Esophagus muscularis mucosa (tissue), 4 donors: ENCODE measurements at places on chromosomes 7 and 10.

- no peak overlapping the region for H3K4me3 ChIP-seq
- H3K27ac ChIP-seq, result no peak overlapping the region
- H3K4me1 ChIP-seq, result peaks cover 9% of the 10 kb centered on the region
- H3K27me3 ChIP-seq, result no peaks in the 10 kb centered on the region
- no peaks in the 10 kb centered on the region for H3K36me3 ChIP-seq
These were observed 149.8 kb upstream of the WNT16 start for GRCh38 chr7:121178869-121179497.

DNA sequence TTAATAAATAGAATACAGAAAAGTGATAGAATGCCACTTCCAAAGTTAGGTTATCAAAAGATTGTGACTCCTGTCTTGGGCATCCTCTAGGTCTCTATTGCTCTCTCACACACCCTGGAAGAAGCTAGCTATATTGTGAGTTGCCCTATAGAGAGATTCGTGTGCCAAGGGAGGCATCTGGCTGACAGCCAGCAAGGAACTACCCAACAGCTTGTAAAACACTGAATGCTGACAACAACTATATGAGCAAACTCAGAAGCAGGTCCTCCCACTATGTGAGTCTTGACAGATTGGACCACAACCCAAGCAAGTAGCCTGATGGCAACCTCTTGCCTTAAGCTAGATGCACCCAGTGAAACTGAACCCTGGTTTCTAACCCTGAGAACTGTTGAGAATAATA is 55.7 kb upstream of the CDK14 start:
- no peak overlapping the region for H3K4me3 ChIP-seq
- no peak overlapping the region for H3K27ac ChIP-seq
- H3K27me3 ChIP-seq, result no peaks in the 10 kb centered on the region

DNA sequence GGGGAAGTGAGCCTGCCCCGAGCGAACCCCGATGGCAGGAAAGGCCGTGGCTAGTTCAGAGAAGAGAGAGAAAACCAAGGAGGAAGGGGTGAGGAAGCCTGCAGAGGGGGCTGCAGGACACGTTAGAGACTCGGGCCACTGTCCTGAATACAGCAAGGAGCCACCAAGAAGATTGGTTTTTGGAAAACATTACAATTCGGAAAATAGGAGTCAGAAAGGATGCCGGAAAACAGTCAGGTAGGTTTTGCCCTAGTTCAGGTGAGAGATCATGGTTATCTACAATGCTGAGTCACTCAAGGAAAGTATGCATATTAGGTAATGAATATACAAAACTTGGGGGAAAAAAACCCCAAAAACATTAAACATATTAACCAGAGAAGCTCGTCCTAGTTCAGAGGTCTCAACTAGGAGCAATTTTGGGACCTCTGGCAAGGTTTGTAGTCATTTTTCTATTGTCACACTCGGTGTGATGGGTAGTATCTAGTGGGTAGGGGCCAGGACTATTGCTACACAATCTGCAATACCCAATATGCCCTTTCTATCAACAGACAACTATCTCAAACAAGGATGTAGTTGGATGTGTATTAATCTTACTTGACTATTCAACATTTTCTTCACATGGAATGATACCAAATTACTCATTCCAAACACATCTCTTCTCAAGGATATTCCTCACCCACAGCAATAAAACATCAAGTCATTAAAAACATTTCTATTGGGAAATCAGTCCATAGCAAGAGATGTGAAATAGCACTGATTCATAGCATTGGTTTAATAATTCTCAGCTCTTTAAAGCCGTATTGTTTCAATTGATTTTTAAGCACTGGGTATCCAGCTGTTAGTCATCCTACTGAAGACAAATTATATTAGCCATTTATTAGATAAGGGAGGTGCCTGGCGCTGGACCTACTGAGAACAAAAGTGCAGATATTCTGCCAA is 74.4 kb upstream of the RSU1 start:
- peaks cover 5% of the 10 kb centered on the region for H3K4me1 ChIP-seq
- H3K27me3 ChIP-seq, result no peaks in the 10 kb centered on the region
- H3K4me3 ChIP-seq, result no peak overlapping the region
- peak overlapping the region; percentile 17 for H3K27ac ChIP-seq
- DNase-seq, result no peak

- H3K4me1 ChIP-seq, result no peaks in the 10 kb centered on the region
- H3K4me3 ChIP-seq, result no peak overlapping the region
- H3K27ac ChIP-seq, result no peak overlapping the region
- H3K27me3 ChIP-seq, result no peaks in the 10 kb centered on the region
- no peaks in the 10 kb centered on the region for H3K36me3 ChIP-seq
These were observed 251.9 kb upstream of the PTER start for GRCh38 chr10:16184906-16185305.

DNA sequence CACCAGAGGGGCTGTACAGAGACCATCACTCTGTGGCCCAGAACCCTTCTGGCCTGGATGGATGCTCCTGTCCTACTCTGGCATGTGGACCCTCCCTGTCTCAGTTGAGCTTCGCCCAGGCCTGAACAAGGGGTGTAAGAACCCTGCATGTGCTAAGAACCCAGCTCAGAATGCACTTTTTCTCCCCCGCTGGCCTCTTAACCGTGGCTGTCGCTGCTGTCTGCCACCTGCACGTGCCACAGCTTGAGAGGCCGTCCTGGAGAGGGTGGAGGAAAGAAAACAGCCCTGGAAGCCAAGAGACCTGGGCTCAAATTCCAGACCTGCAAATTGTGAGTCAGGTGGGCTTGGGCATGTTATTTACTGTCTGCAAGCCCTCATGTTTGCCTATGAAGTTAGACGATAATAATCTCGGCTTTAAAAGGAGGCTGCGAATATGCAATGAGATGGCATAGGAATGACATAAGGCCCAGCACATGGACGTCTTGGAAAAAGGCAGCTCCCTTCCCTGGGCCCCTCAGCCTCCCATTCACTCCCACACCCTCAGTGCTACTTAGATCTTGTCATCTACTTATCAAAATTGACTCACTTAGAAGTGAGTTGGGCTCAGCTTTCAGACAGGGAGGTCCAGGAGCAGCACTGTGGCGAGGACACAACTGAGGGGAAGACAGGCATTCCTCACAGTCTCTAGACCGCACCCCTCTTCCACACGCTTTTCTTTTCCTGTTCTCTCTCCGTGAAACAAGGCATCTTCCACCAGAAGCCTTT is 31.4 kb downstream of the FIGNL1 start:
- no peaks in the 10 kb centered on the region for H3K4me1 ChIP-seq
- no peak overlapping the region for H3K4me3 ChIP-seq
- DNase-seq, result no peak

GRCh38 chr10:112184052-112184371 is 447 bp upstream of the GPAM start:
- H3K27ac ChIP-seq, result peak overlapping the region; percentile 67
- H3K4me3 ChIP-seq, result peak overlapping the region; percentile 68
- H3K4me1 ChIP-seq, result peaks cover 16% of the 10 kb centered on the region
- no peaks in the 10 kb centered on the region for H3K36me3 ChIP-seq
- H3K27me3 ChIP-seq, result no peaks in the 10 kb centered on the region

GRCh38 chr10:118467200-118467599 is 125.1 kb upstream of the FAM204A start:
- H3K27ac ChIP-seq, result no peak overlapping the region
- no peak for DNase-seq
- H3K36me3 ChIP-seq, result no peaks in the 10 kb centered on the region
- H3K27me3 ChIP-seq, result no peaks in the 10 kb centered on the region
- H3K4me3 ChIP-seq, result no peak overlapping the region

GRCh38 chr10:117004227-117005025 is 561 bp downstream of the SHTN1 start:
- no peak for DNase-seq
- H3K27ac ChIP-seq, result peak overlapping the region; percentile 71
- no peaks in the 10 kb centered on the region for H3K27me3 ChIP-seq
- peak overlapping the region; percentile 67 for H3K4me3 ChIP-seq
- H3K4me1 ChIP-seq, result peaks cover 17% of the 10 kb centered on the region
- no peaks in the 10 kb centered on the region for H3K36me3 ChIP-seq

GRCh38 chr10:86708068-86708782 is 39.9 kb downstream of the LDB3 start:
- H3K4me1 ChIP-seq, result peaks cover 26% of the 10 kb centered on the region
- H3K27ac ChIP-seq, result peak overlapping the region; percentile 97
- H3K4me3 ChIP-seq, result no peak overlapping the region

- peak within 1 kb of the TSS; percentile 97 for H3K27ac ChIP-seq
- H3K27me3 ChIP-seq, result no peaks in the 10 kb centered on the region
- peaks cover 27% of the 10 kb centered on the region for H3K4me1 ChIP-seq
- DNase-seq, result peak; percentile 98
- no peaks in the 10 kb centered on the region for H3K36me3 ChIP-seq
These were observed at the start of gene ZMIZ2 for GRCh38 chr7:44748045-44748947. Gene ZMIZ2, plus strand, starts transcription at chr7:44748847. Its CDS starts 7,403 bp downstream, at chr7:44756250.

GRCh38 chr10:5434017-5434753 is 21.8 kb downstream of the NET1 start:
- no peak overlapping the region for H3K4me3 ChIP-seq
- H3K27me3 ChIP-seq, result no peaks in the 10 kb centered on the region
- DNase-seq, result no peak
- peaks cover 9% of the 10 kb centered on the region for H3K4me1 ChIP-seq
- H3K27ac ChIP-seq, result peak overlapping the region; percentile 42

GRCh38 chr7:8217200-8218068 is 44.5 kb downstream of the ICA1 start:
- no peaks in the 10 kb centered on the region for H3K36me3 ChIP-seq
- no peak overlapping the region for H3K27ac ChIP-seq
- no peak overlapping the region for H3K4me3 ChIP-seq
- no peaks in the 10 kb centered on the region for H3K27me3 ChIP-seq

- no peaks in the 10 kb centered on the region for H3K36me3 ChIP-seq
- no peak overlapping the region for H3K4me3 ChIP-seq
- H3K4me1 ChIP-seq, result no peaks in the 10 kb centered on the region
- H3K27me3 ChIP-seq, result no peaks in the 10 kb centered on the region
These were observed 43.1 kb downstream of the MET start for GRCh38 chr7:116715077-116715476.

DNA sequence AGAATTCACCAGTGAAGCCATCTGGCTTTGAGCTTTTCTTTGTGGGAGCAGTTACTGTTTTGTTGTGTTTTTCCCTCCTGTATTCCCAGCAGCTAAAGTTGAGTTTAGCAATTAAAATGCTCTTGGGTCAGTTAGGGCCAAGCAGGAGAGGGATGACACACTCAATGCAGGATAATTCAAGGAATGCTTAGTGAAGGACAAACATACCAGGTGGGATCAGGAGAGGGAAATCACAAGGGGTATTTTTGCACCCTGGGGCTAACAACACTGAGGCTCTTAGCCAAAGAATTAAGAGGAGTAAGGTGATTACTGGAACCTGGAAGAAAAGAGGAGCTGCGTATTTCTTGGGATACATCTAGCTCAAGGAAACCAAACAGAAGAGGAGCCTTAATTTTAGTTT is 82.4 kb upstream of the KCND2 start:
- no peak overlapping the region for H3K4me3 ChIP-seq
- H3K27ac ChIP-seq, result no peak overlapping the region
- H3K36me3 ChIP-seq, result no peaks in the 10 kb centered on the region
- no peak for DNase-seq

DNA sequence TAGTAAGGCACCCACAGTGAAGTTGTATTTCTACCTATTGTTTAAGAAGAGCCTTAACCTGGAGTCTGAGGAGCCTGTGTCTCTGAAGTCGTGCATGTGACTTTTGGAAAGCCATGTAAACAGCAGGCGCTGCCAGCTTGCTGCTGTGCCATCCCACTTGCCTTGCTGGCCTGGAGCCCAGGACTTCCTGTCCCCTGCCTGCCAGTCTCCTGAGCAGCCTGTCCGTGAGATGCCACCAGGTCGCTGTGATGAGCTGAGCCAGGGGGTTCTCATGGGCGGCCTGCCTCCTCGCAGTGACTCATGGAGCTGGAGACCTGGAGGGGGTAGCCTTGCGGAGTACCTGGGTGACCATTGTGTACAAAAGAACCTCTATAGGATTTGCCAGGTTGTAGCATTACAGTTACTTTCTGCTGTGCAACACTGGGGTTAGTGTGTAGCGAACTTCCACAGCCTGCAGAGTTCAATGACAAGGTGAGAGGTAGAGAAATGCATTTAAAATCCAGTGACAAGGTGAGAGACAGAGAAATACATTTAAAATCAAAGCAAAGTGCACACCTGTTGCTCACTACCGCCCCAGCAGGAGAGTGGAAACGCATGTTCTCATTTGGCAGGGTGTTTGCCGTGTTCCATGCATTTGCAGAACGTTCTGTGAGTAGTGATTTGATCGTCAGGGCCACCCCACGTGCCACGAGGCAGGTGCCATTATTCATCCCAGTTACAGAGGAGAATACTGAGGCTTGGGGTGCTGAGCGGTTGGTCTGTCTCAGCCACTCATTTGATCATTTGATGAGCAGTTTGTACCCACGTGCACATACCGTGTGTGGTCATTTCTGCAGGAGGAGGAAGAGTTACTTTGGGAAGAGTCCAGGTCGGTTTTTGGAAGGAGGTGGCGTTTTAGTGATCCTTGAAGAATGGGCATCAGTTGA is 36.6 kb upstream of the BHLHA15 start:
- no peak overlapping the region for H3K4me3 ChIP-seq
- H3K4me1 ChIP-seq, result no peaks in the 10 kb centered on the region
- DNase-seq, result no peak
- no peak overlapping the region for H3K27ac ChIP-seq
- peaks cover 35% of the 10 kb centered on the region for H3K36me3 ChIP-seq

- H3K4me3 ChIP-seq, result no peak overlapping the region
- H3K27me3 ChIP-seq, result peaks cover 11% of the 10 kb centered on the region
- no peaks in the 10 kb centered on the region for H3K4me1 ChIP-seq
These were observed 66.1 kb downstream of the FOXL3 start for GRCh38 chr7:356087-356486.

- H3K27ac ChIP-seq, result peak overlapping the region; percentile 97
- H3K4me1 ChIP-seq, result peaks cover 33% of the 10 kb centered on the region
- peaks cover 19% of the 10 kb centered on the region for H3K36me3 ChIP-seq
- H3K27me3 ChIP-seq, result no peaks in the 10 kb centered on the region
- DNase-seq, result no peak
- no peak overlapping the region for H3K4me3 ChIP-seq
These were observed 128.5 kb upstream of the VKORC1L1 start for GRCh38 chr7:65744406-65744805.

- H3K4me3 ChIP-seq, result no peak overlapping the region
- H3K4me1 ChIP-seq, result no peaks in the 10 kb centered on the region
- DNase-seq, result no peak
- H3K27ac ChIP-seq, result peak overlapping the region; percentile 27
- no peaks in the 10 kb centered on the region for H3K27me3 ChIP-seq
- H3K36me3 ChIP-seq, result peaks cover 71% of the 10 kb centered on the region
These were observed 7.6 kb upstream of the ORAI2 start for GRCh38 chr7:102425639-102426267.

DNA sequence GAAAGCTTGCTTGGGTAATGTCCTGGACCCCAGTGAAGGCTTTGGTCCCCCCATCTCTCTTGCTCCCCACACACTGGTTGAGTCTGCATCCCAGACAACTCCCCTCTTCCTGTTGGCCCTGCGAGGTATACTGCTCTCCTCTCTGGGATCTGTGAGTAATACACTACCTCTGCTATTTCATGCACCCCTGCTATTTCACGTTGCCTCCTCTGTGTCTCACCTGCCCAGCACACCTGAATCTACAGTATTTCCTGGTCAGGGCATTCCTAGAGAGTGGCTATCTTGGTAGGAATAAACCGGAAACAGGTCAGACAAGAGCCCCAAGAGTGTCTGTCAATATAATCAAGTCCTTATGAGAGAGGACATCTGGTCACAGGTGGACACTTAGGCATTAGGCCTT is 114.3 kb upstream of the ODAD2 start:
- H3K27me3 ChIP-seq, result no peaks in the 10 kb centered on the region
- peaks cover 7% of the 10 kb centered on the region for H3K4me1 ChIP-seq
- no peaks in the 10 kb centered on the region for H3K36me3 ChIP-seq
